AG04450 (cell line): ENCODE measurements at places on chromosomes 4 and X. TPM values are rescaled to one million over a fixed set of nuclear protein-coding genes. Genes with fewer than 3 reads are reported as not detected.

GPRIN3 gene
- 0.01 TPM in 1 of 2 replicates, not detected in the other for polyA plus RNA-seq

RRAGB gene
- polyA plus RNA-seq, result 41.9 and 43.9 TPM in 2 replicates

ADGRG4 gene
- not detected in 2 replicates for polyA plus RNA-seq

CDKL2 gene
- 0.19 and 0.29 TPM in 2 replicates for polyA plus RNA-seq

CFAP47 gene
- polyA plus RNA-seq, result not detected in 2 replicates

FTSJ1 gene
- 19.7 and 26.3 TPM in 2 replicates for polyA plus RNA-seq

FAAH2 gene
- polyA plus RNA-seq, result 0.53 TPM in 1 of 2 replicates, not detected in the other

CSAG3 gene
- polyA plus RNA-seq, result not detected in 2 replicates

ZNF630 gene
- 0.69 and 0.77 TPM in 2 replicates for polyA plus RNA-seq

GRCh38 chr4:140296335-140297220 lies 76.9 kb upstream of the SCOC start:
- peak; percentile 70 for DNase-seq

GRCh38 chr4:5045097-5045496 lies 6.2 kb upstream of the STK32B start:
- DNase-seq, result no peak

DNA sequence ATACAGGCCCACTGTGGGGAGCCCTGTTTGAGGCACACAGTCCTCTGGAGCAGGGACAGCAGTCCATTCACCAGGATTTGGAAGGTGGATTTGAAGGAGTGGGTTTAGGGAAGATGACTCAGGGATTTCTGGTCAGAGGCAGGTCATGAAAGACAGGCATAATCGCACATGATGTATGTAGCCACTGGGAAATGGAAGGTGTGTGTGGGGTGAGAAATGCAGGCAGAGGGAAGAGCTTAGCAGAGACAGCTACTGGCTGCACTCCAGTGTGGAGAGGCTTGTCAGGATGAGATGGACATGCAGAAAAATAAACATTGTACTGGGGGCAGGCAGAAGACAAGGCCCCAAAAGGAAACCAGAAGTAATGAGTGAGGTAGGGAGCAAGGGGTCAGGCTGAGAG lies 85.2 kb upstream of the STS start:
- DNase-seq, result no peak

DNA sequence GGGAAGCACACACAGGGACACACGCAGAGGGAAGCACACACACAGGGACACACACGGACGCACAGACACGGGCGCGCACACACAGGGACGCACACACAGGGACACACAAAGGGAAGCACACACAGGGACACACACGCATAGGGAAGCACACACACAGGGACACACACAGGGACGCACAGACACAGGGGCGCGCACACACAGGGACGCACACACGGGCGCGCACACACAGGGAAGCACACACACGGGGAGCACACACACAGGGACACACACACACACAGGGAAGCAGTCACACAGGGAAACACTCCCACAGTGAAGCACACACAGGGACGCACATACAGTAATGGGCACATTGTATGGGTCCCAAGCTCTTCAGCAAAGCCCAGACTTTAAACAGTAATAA lies 685.3 kb downstream of the TRIML1 start:
- DNase-seq, result no peak

DNA sequence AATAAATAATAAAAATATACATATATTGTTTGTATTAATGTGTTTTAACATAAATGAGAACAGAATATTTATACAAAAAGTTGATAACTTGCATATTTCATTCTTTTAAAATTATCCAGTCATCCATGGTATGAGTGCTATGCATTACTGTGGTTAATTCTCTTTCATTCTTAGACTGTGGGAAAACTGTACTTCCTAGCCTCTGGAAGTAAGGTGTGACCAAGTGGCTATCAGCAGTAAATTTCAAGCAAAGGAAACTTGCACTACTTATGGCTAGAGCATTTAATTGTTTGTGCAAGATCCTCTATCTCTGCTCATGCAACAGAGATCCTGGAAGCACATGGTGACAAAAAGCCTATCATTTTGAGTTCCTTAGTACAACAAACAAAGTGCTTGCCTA lies 1054.5 kb upstream of the PABPC4L start:
- no peak for DNase-seq

GRCh38 chr4:53908661-53909078 lies 155.7 kb downstream of the CHIC2 start:
- peak; percentile 87 for DNase-seq

GRCh38 chr4:142104041-142104440 lies 467.7 kb downstream of the IL15 start:
- no peak for DNase-seq

- DNase-seq, result no peak
These were observed 9.6 kb upstream of the CCDC149 start for GRCh38 chr4:24922416-24922815.

GRCh38 chr4:79625361-79625760 lies 217.3 kb upstream of the GK2 start:
- DNase-seq, result no peak

GRCh38 chr4:152938237-152938947 lies 2.3 kb downstream of the FHDC1 start:
- no peak for DNase-seq
